ENCODE measurements at places on chromosomes 6 and 20.

GRCh38 chr20:14220986-14221385 lies 116.4 kb downstream of the FLRT3 start:
- no peak for DNase-seq

DNA sequence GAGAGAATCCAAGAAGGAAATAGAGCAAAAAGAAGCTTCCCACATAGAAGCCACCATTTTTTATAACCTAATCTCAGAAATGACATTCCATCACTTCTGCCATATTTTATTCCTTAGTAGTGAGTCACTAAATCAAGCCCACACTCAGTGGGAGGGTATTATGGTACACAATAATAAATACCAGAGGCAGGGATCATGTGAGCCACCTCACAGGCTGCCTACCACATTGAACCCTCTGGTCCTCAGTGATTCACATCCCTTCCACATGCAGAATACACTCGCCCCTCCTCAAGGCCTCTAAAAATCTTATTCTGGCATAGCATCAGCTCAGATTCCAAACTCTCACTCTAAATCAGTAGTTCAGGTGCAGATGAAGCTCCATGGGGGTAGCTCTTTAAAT lies 49.4 kb downstream of the TMC2 start:
- no peak for DNase-seq

GRCh38 chr6:107217248-107217647 lies 101.9 kb upstream of the BEND3 start:
- DNase-seq = no peak

GRCh38 chr6:139926711-139927110 lies 552.3 kb upstream of the CITED2 start:
- DNase-seq = no peak

GRCh38 chr6:111806165-111806547 lies 67.1 kb downstream of the FYN start:
- DNase-seq = peak; percentile 43

DNA sequence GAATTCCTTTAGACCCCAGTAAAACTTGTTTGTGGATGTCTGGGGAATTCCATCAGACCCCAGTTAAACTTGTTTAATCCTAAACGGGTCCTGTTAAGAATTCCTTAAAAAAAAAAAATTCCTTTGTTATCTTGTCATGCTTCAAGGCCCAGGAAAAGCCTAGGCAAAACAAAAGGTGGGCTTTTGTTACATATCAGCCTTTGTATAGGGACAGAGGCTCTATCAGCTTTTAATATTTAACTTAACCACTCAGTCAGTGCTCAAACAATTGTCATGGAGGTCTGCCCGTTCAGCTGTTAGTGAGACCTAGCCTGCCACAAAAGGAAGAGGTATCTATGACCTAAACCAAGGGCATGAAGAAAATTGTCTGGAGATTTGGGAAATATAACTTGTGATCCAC lies 53.1 kb downstream of the SLC22A1 start:
- no peak for DNase-seq

DNA sequence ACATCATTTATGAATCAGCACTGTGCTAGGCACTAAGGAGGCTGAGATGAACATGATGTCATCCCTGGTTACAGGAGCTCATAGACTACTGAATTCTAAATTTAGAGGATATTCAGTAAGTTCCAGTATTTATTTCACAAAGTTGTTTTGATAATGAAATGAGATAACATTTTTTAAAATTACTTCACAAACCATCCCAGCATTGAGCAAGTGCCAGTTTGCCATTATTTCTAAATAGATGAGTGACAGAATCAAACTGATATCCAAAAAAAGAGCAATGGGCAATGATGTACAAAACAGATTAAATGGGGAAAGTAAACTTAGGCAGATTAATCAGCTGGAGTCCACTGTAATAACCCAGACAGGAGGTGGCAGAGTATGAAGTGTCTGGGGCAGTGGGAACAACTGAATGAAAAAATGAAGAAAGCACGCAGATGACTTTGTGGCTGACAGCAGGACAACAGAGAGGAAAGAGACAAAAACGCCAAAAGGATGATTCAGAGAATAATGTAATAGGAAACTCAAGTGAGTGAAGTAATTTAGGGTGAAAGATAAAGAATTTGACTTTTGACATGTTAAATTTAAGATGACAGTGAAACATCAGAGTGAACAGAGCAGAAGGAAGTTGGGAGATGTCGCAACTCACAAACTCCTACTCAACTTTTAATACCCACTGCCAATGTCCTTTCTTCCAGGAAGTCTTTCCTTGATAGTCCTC lies 70.2 kb downstream of the RCAN2 start:
- no peak for DNase-seq

DNA sequence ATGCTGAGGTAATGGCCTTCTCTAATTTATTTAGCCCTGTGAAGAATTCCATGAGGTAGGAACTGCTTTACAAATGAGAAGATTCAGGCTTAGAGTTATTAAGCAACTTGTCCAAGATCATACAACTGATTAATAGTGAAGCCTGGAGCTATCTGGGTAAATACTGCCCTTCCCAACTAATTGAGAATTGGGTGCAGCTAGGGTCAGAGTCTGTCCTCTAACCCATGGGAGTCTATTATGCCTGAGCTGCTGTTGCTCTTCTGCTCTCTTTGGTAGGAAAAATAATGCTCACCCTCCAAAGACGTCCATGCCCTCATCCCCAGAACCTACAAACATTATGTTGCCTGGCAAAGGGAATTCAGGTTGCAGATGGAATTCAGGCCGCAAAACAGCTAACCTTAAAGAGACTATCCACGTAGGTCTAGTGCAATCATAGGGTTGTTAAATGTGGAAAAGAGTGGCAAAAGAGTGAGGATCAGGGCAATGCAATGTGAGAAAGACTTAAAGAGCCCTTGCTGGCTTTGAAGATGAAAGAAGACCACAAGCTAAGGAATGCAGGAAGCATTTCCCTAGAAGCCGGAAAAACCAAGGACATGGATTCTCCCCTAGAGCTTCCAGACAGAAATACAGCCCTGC lies 90.1 kb downstream of the SPTLC3 start:
- no peak for DNase-seq

GRCh38 chr6:33950891-33951889 lies 147.4 kb upstream of the MLN start:
- no peak for DNase-seq

- no peak for DNase-seq
Observed at GRCh38 chr6:48630511-48630910, 519.5 kb upstream of the PTCHD4 start.

DNA sequence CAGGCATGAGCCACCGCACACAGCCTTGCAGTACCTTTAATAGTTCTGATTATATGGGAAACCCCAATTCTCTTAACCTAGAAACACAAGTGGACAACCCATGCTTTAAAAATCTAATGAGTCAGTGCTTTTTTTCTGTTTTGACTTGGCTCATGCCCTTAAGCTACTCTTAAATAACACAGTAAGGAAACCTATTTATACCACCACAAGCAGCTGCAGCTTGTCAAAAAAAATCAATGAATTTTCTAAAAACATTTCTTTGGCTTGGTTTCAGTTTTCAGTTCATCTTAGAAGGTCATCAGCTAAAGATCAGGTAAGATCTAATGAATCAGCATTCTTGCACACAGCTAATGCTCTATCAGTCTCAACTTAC lies 124.1 kb upstream of the DST start:
- no peak for DNase-seq

DNA sequence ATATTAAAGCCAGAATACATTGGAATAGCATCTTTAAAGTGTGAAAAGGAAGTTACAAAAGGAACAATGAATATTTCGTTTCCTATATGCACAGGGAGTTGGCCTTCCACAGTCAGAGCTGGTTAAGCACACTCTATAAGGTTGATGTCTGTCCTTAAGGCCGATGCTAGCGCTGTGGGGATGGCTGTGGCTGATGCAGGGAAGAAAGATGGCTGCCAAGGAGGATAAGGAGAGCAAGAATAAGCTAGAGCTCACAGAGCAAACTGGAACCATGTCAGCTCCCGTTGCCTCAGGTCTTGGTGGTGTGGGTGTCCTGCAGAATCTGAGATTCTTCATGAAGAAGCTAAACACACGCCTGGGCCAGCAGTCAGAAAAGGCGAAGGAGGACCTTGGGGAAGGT lies 20.8 kb upstream of the STX11 start:
- DNase-seq = no peak

GRCh38 chr20:25643716-25644115 lies 19.9 kb upstream of the NANP start:
- DNase-seq = peak; percentile 45

GRCh38 chr6:111928139-111928538 lies 54.9 kb upstream of the FYN start:
- DNase-seq = no peak

GRCh38 chr6:140897349-140897748 lies 1235.4 kb upstream of the GJE1 start:
- DNase-seq = no peak

- no peak for DNase-seq
Observed at GRCh38 chr20:44142413-44142812, 44.6 kb downstream of the JPH2 start.

- DNase-seq = no peak
Observed at GRCh38 chr20:44891826-44892225, 6.3 kb downstream of the YWHAB start.

DNA sequence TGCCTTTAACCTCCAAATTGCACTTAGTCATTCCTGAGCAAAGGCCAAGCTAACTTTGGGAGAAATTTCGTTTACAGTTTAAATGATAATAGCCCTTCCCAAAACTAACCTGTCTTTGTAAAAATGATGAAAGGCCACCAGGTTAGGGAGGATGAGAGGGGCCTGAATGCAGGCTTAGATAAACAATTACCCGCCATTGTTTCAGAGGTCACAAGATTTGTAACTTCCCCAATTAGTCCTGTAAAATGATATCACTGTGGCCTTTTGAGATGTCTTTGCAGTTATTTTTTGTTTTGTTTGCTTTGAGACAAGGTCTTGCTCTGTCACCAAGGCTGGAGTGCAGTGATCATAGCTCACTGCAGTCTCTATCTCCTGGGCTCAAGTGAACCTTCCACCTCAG lies 26.3 kb downstream of the GNL1 start:
- no peak for DNase-seq

GRCh38 chr6:45816674-45817297 lies 198.9 kb downstream of the CLIC5 start:
- DNase-seq = no peak

DNA sequence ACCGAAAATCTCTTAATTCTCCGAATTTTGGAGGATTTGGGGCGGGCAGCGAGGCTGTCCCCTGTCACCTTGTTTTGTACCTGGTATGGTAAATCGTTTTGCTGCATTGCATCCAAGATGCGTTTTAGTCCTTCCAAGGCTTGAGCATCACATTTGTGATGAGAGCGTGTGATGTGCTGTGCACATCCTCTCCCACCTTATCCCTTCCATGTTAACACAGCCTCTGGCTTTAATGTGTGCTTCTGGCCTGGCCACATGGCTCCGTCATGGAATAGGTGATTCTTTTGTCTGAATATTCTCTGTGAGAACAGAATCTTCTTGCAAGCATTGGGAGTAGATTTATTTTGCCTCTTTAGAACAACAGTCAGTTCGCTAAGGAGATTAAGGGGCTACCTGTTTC lies 763 bp downstream of the TMEM14A start:
- DNase-seq = no peak

- no peak for DNase-seq
Observed at GRCh38 chr6:112429226-112429625, 82.1 kb downstream of the RFPL4B start.

GRCh38 chr20:54085910-54086309 lies 15.5 kb upstream of the BCAS1 start:
- no peak for DNase-seq

- no peak for DNase-seq
Observed at GRCh38 chr6:38021029-38021428, 201.5 kb downstream of the ZFAND3 start.

DNA sequence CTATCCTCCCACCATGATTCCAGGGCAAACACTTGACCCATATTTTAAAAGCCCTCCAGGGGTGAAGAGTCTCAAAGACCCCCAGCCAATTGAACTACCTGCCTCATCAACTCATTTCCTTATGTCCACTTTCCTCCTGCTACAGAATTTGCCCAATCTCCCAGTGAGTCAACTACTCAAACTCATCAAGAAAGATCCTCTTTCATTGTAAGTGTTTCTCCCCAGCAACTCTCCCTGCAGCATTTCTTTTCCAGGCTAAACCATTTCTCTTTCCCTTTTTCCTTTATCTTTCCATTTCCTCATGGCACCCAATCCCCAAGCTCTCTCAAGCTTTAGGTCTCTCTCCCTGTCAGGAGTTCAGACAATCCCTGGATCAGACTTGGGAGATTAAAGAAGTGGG lies 1.5 kb downstream of the DLK2 start:
- no peak for DNase-seq

- DNase-seq = no peak
Observed at GRCh38 chr6:83429857-83430610, 817 bp downstream of the ME1 start.

GRCh38 chr20:44087857-44088120 lies 99.2 kb downstream of the JPH2 start:
- DNase-seq = no peak

GRCh38 chr20:53557130-53557529 lies 36.5 kb downstream of the ZNF217 start:
- DNase-seq = no peak

GRCh38 chr6:155187106-155187505 lies 76.7 kb upstream of the CLDN20 start:
- peak; percentile 40 for DNase-seq
